ENCODE measurements at places on chromosomes 2 and 18. TPM values are rescaled to one million over a fixed set of nuclear protein-coding genes. Genes with fewer than 3 reads are reported as not detected.

- no peak for DNase-seq
Observed at GRCh38 chr2:118654945-118655344, 192.5 kb downstream of the EN1 start.

GRCh38 chr2:8524823-8525222 lies 157.0 kb upstream of the ID2 start:
- no peak for DNase-seq

- DNase-seq = peak; percentile 74
Observed at GRCh38 chr2:189285962-189286645, 106.5 kb upstream of the COL5A2 start.

GRCh38 chr2:215567504-215567903 lies 131.6 kb upstream of the FN1 start:
- DNase-seq = no peak

GRCh38 chr2:20291106-20291564 lies 59.5 kb downstream of the PUM2 start:
- DNase-seq = peak; percentile 80

DNA sequence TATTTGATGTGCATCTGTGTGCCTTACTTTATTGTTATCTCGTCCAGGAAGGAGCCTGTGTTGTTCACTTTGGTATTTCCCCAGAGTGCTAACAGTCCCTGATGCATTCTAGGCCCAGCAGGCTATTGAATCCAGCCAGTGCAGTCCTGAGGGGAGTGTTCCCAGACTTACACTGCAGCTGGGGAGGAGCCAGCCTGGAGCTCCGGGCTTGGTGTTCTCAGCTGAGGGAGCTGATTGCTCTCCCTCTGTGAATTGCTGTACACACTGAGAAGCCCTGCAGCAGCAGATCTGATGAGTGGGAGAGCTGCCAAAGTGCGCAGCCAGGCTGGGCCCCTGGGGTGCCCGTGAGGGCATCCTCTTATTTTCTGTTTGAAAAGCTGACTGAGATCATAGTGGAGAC lies 159.2 kb downstream of the GALNT3 start:
- no peak for DNase-seq

- DNase-seq = peak; percentile 17
Observed at GRCh38 chr18:23453680-23454058, 582 bp downstream of the RIOK3 start.

- DNase-seq = no peak
Observed at GRCh38 chr2:150095361-150096095, 391.9 kb downstream of the RND3 start.

DNA sequence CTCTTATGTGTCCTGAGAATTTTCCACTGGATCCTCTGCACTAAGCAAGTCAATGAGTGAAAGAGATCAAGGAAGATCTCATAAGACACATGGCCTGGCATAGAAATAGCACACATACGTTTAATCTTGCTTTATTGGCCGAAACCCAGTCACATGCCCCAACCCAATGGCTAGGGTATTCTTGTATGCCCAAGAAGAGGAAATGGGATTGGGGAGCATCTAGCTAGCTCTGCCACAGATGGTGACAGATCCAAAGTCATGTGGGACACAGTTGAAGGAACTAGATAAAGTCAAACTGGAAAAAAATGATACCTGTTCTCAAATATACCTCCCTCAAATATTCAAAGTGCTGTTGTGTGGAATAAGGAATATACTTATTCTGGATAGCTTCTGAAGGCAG lies 74.7 kb downstream of the CD28 start:
- DNase-seq = no peak

GRCh38 chr2:241816431-241817121 lies 7.6 kb downstream of the NEU4 start:
- no peak for DNase-seq

GRCh38 chr18:54801374-54801773 lies 26.9 kb upstream of the RAB27B start:
- no peak for DNase-seq

DNA sequence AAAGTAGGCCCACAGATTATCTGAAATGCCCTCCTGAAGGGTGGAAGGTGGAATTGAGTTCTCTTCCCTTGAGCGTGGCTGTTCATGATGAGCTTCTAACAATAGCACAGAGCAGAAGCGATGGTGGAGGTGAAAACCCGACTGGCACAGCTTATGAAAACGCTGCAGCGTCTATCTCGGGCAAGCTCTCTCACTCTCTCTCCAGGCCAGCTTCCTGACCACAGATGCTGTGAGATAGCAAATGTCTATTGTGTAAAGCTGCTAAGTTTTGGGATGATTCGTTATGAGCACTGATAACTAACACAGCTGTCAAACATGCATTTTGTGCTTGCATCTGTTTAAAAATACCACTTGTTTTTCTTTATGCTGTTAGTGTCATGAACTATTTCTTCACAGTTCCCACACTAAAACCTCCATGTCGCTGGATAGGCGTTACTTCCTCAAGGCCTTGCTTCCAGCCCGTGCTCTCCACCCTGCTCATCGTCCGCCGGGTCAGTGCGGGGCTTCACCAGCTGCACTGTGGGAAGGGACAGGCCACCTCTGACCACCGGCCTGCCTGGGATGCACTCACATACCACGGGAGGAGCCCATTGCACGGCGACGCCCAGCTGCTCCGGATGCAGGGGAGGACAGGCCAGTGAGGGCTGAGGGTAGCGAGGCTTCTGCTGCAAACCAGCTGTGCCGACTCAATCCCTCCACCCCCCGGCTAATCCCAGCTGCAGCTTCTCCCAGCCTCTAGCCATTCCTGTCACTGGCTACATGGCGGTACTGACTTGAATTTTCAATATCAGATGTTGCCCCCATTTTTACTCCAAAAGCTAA lies 60.0 kb upstream of the OTOS start:
- no peak for DNase-seq

- DNase-seq = no peak
Observed at GRCh38 chr2:149023091-149023490, 15.4 kb upstream of the LYPD6B start.

- no peak for DNase-seq
Observed at GRCh38 chr2:73281244-73281643, 3.0 kb downstream of the FBXO41 start.

- DNase-seq = no peak
Observed at GRCh38 chr2:111927723-111928122, 29.3 kb downstream of the MERTK start.

- DNase-seq = peak; percentile 28
Observed at GRCh38 chr2:231384970-231385369, 10.5 kb upstream of the B3GNT7 start.

GRCh38 chr2:239122421-239123110 lies 274.7 kb downstream of the TWIST2 start:
- DNase-seq = no peak

- no peak for DNase-seq
Observed at GRCh38 chr2:211451642-211452041, 895.2 kb downstream of the CPS1 start.

DNA sequence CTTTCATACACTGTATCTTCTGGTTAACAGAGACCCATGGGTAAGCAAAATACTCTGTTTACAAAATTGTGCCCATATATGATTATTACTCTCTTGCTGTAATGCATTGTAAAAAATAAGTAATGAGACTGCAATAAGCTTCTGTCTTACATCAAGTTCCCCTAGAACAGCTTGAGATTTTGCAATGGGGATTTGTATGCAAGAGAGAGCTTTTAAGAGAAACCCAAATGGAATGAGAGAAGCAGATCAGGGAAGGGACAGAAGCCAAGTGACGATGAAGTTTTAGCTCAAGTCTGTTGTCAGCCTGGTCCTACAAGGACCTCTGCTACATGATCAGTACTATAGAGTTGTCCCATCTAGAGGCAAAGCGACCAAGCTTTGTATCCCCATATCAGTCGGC lies 218.1 kb upstream of the VWC2L start:
- DNase-seq = no peak

GRCh38 chr18:35076135-35076924 lies 35.1 kb downstream of the MAPRE2 start:
- DNase-seq = peak; percentile 87

GRCh38 chr18:54268751-54269150 lies 566 bp upstream of the POLI start:
- no peak for DNase-seq

Gene MAL
- total RNA-seq = not detected

Gene IL36RN
- total RNA-seq = not detected

Gene DIPK1C
- not detected for total RNA-seq

Gene IL18R1
- 0.51 TPM for total RNA-seq

Gene TEX44
- not detected for total RNA-seq

Gene SERPINB3
- not detected for total RNA-seq

Gene EFHD1
- total RNA-seq = not detected

Gene CYRIA
- total RNA-seq = 11.1 TPM

Gene TCF7L1
- total RNA-seq = 0.16 TPM

Gene LYPD6B
- 5.4 TPM for total RNA-seq

Gene RANBP2
- 42.0 TPM for total RNA-seq

Gene TRPM8
- total RNA-seq = 0.07 TPM

Gene CHRND
- not detected for total RNA-seq

Gene CD8B2
- not detected for total RNA-seq
